Natural killer cell treated with Interleukin-12 subunit alpha and Interleukin-12 subunit beta and Interleukin-15 and Interleukin-18, amount 100 ng/mL, for 72 hours (primary cell): ENCODE measurements at places on chromosomes 2 and 18. TPM values are rescaled to one million over a fixed set of nuclear protein-coding genes. Genes with fewer than 3 reads are reported as not detected.

The RAX gene
- total RNA-seq = not detected

The CXCR1 gene
- 0.28 TPM for total RNA-seq

The LIPG gene
- not detected for total RNA-seq

The BMP10 gene
- total RNA-seq = not detected

DNA sequence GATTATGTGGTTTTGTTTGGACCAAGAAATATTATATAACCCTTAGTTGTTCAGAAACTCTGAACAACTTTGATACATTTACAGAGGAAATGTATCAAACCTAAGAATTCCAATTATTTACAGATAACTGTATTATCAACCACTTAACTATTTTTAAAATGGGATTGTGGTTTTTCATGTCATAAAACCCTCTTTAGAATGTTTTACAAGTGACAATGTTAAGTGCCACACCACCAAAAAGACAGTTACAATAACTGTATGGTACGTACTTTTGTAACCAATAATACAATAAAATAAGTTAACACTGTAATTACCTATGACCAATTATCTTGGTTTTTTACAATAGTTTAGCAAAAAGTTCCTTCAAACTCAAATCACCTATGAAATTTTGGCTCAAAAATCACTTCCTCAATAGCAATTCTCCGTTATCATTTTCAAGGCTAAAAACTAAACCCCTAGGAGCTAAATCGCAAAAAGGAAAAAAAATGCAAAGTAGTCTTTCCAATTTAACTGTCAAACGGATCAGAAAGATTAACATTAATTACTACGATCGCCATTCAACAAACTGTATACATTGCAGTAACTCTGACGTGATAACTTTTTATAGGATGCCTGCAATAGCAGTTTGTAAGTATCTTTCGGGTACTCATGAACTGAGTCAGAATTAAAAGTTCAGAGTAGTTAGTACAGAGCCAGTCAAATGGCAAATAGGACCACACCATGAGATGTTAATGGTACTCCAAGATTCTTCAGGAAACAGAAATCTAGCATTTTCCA is 1.5 kb downstream of the ROCK1 start:
- H3K36me3 ChIP-seq = peaks cover 5% of the 10 kb centered on the region
- no peak overlapping the region for H3K4me3 ChIP-seq
- DNase-seq = no peak
- H3K27ac ChIP-seq = peak overlapping the region; percentile 75
- peaks cover 31% of the 10 kb centered on the region for H3K4me1 ChIP-seq

- peak overlapping the region; percentile 0 for H3K4me3 ChIP-seq
- DNase-seq = no peak
- H3K27ac ChIP-seq = no peak overlapping the region
These were observed 77.2 kb downstream of the NEURL3 start for GRCh38 chr2:96427917-96428316.

DNA sequence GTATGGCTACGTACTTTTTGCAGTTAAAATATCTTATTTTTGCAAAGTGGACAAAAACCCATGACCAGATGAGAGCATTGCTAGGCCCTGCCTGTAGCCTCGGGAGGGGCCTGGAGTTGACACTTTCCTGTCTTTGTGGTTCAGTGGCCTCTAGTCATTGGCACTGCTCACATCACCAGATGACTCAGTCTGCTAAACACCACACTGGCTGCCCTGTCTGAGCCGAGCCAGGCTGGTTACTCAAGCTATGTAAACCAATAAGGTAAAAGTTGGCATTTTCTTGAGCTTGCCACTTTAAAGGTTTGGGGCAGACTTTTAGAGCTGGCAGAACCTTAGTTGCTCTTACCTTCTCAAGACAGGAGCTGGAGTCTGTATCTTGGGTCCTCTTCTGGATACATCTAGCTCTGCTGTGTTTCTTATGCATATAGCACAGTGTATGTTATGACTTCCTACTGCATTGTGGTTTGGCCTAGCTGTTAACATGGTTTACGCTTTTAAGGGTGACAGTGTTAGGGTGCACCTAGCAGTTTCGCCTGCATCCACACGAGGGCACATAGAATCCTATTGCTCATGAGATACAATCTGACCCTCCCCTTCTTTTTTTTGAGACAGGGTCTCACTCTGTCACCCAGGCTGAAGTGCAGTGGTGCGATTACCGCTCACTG is 76.4 kb downstream of the AP1S3 start:
- H3K4me1 ChIP-seq = peaks cover 30% of the 10 kb centered on the region
- peak; percentile 87 for DNase-seq
- H3K27me3 ChIP-seq = no peaks in the 10 kb centered on the region
- peak overlapping the region; percentile 81 for H3K4me3 ChIP-seq

GRCh38 chr2:110180036-110180435 is 24.8 kb downstream of the NPHP1 start:
- H3K27me3 ChIP-seq = peaks cover 54% of the 10 kb centered on the region
- no peak for DNase-seq
- H3K4me1 ChIP-seq = no peaks in the 10 kb centered on the region
- no peak overlapping the region for H3K27ac ChIP-seq
- peaks cover 22% of the 10 kb centered on the region for H3K36me3 ChIP-seq

- DNase-seq = no peak
- H3K4me1 ChIP-seq = no peaks in the 10 kb centered on the region
- H3K4me3 ChIP-seq = no peak overlapping the region
- H3K27me3 ChIP-seq = no peaks in the 10 kb centered on the region
- H3K36me3 ChIP-seq = no peaks in the 10 kb centered on the region
- no peak overlapping the region for H3K27ac ChIP-seq
These were observed 1082.0 kb upstream of the ACVR2A start for GRCh38 chr2:146762786-146763185.

- DNase-seq = no peak
- no peaks in the 10 kb centered on the region for H3K27me3 ChIP-seq
- H3K36me3 ChIP-seq = no peaks in the 10 kb centered on the region
- H3K27ac ChIP-seq = no peak overlapping the region
These were observed 205.6 kb downstream of the TMEM182 start for GRCh38 chr2:102967451-102967850.

GRCh38 chr2:61538920-61539520 is 864 bp upstream of the XPO1 start:
- no peak for DNase-seq
- peaks cover 34% of the 10 kb centered on the region for H3K4me1 ChIP-seq
- peak overlapping the region; percentile 95 for H3K4me3 ChIP-seq
- no peaks in the 10 kb centered on the region for H3K27me3 ChIP-seq

DNA sequence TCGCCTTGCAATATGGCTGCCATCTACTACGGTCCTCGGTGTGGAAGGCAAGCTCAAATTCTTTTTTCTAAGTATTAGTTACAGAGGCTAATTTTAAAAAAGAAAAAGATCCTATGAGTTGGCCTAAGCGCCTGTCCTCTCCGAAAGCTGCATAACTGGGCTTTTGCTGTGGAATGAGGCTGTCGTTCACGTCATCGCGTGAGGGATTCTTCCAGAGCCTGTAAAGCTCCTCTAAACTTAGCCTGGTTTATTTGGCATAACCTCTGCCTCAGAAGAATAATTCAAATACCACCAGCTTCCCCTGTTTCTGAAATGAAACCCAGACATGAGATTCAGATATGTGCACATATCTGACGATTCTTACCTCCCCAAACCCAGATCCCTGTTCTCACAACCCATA is 187.4 kb downstream of the DNER start:
- no peak overlapping the region for H3K4me3 ChIP-seq
- no peaks in the 10 kb centered on the region for H3K4me1 ChIP-seq
- no peak overlapping the region for H3K27ac ChIP-seq
- H3K27me3 ChIP-seq = peaks cover 14% of the 10 kb centered on the region
